ENCODE measurements at places on chromosomes 12 and 14. TPM values are rescaled to one million over a fixed set of nuclear protein-coding genes. Genes with fewer than 3 reads are reported as not detected.

The RPS26 gene
- total RNA-seq: 46.7 TPM

The TOMM20L gene
- total RNA-seq: not detected

DNA sequence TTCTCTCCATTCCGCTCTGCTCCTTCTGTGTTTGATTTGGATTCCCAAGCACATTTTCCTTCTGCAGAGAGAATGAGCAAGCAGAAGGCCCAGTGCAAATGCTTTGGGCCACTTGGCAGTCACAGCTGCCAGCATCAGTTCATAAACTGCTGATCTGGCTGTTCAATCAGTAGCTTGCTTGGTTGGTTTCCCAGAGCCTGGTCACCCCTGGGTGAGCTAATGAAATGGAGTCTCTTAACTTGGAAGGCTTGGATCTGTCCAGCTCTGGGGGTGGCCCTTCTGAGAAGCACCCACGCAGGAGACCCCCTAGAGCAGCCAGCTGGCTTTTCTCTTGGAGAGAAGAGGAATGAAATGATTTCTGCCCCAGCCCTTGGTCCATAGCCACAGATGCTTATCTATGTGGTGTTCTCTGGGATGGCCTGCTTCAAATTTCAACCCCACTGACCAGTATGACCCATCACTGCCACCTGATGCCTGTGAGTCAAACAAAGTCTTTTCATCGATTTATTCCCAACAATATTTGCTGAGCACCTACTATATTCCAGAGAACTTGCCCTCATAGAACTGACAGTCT lies 30.3 kb downstream of the FAIM2 start:
- H3K27me3 ChIP-seq: no peaks in the 10 kb centered on the region
- peaks cover 25% of the 10 kb centered on the region for H3K4me1 ChIP-seq
- H3K4me3 ChIP-seq: no peak overlapping the region
- peak; percentile 84 for DNase-seq
- H3K27ac ChIP-seq: no peak overlapping the region

DNA sequence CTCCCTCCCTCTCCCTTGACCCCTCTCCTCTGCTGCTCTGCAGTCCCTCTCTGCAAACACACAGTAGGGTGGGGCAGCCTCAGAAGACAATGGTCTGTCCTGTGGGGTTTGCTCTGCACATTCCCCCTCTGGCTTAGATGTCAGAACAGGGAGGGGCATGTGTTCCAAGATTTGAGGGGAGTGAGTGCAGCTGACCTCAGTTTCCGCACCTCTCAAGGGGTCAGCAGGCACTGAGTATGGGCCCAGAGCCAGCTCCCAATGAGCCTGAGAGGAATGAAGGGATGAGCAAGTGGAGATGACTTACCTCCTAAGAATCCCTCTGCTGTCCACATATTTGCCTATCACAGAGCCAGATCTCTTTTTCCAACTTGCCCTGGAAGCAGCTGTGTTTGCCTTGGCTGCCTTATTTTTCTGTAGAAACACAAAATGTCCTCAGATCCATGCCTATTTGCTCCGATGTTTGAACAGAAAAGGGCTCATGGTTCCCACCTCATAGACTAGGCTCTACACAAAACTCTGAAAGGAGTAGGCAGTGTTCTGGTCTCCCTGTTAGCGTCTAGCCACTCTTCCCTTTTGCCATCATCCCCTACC lies 111.4 kb downstream of the CRACR2A start:
- no peak overlapping the region for H3K4me3 ChIP-seq
- no peak overlapping the region for H3K27ac ChIP-seq
- no peaks in the 10 kb centered on the region for H3K27me3 ChIP-seq
- no peaks in the 10 kb centered on the region for H3K36me3 ChIP-seq
- H3K4me1 ChIP-seq: no peaks in the 10 kb centered on the region
- DNase-seq: no peak

- H3K36me3 ChIP-seq: no peaks in the 10 kb centered on the region
- no peaks in the 10 kb centered on the region for H3K4me1 ChIP-seq
- H3K27me3 ChIP-seq: no peaks in the 10 kb centered on the region
- DNase-seq: no peak
- H3K4me3 ChIP-seq: no peak overlapping the region
- H3K27ac ChIP-seq: no peak overlapping the region
Measured at GRCh38 chr14:87967496-87967895, 25.5 kb downstream of the GALC start.

- no peaks in the 10 kb centered on the region for H3K4me1 ChIP-seq
- H3K4me3 ChIP-seq: no peak overlapping the region
- H3K36me3 ChIP-seq: no peaks in the 10 kb centered on the region
- no peak overlapping the region for H3K27ac ChIP-seq
Measured at GRCh38 chr12:12779529-12779928, 5.9 kb upstream of the APOLD1 start.

- no peak overlapping the region for H3K27ac ChIP-seq
- no peaks in the 10 kb centered on the region for H3K4me1 ChIP-seq
- H3K4me3 ChIP-seq: no peak overlapping the region
- no peaks in the 10 kb centered on the region for H3K36me3 ChIP-seq
Measured at GRCh38 chr14:55938249-55938791, 179.9 kb upstream of the PELI2 start.
